A549 treated with GW870086 at 1 μM for 4 hours (cell line): ENCODE measurements at places on chromosomes 1 and 21. TPM values are rescaled to one million over a fixed set of nuclear protein-coding genes. Genes with fewer than 3 reads are reported as not detected.

CEPT1 gene
- total RNA-seq = 12.0 to 13.2 TPM (median 12.9 TPM) in 5 replicates

RSPH1 gene
- 0.40 to 0.94 TPM (median 0.78 TPM) in 5 replicates for total RNA-seq

ST6GALNAC3 gene
- total RNA-seq = 0.37 to 0.97 TPM (median 0.56 TPM) in 5 replicates

RPE65 gene
- not detected in 5 replicates for total RNA-seq

SMIM1 gene
- total RNA-seq = 0.79 to 1.9 TPM (median 1.3 TPM) in 5 replicates

CRYBG2 gene
- total RNA-seq = 1.4 to 2.1 TPM (median 1.6 TPM) in 5 replicates

ACTL8 gene
- total RNA-seq = 1.4 to 2.2 TPM (median 1.6 TPM) in 5 replicates

DMBX1 gene
- total RNA-seq = 0.70 to 1.2 TPM (median 1.1 TPM) in 5 replicates

SLC45A1 gene
- total RNA-seq = 5.2 to 7.2 TPM (median 7.0 TPM) in 5 replicates

TRIM62 gene
- 1.9 to 2.5 TPM (median 2.3 TPM) in 5 replicates for total RNA-seq

COL16A1 gene
- total RNA-seq = 4.9 to 5.9 TPM (median 5.2 TPM) in 5 replicates

ZBTB8A gene
- 3.0 to 4.1 TPM (median 3.4 TPM) in 5 replicates for total RNA-seq

TMEM125 gene
- total RNA-seq = not detected in 5 replicates

GPR37L1 gene
- 0.15 to 0.21 TPM (median 0.16 TPM) in 5 replicates for total RNA-seq

PCNX2 gene
- 8.5 to 10.5 TPM (median 9.1 TPM) in 5 replicates for total RNA-seq

LRRC47 gene
- 30.5 to 34.2 TPM (median 32.5 TPM) in 5 replicates for total RNA-seq

DCST1 gene
- not detected in 5 replicates for total RNA-seq

MPZL1 gene
- total RNA-seq = 102 to 135 TPM (median 123 TPM) in 5 replicates

TPTE gene
- total RNA-seq = not detected in 5 replicates

OR2T33 gene
- total RNA-seq = not detected in 5 replicates

OR2L3 gene
- total RNA-seq = not detected in 5 replicates

LCE2C gene
- total RNA-seq = not detected in 5 replicates

TOMM20 gene
- 114 to 119 TPM (median 115 TPM) in 5 replicates for total RNA-seq

EPHB2 gene
- total RNA-seq = 34.2 to 44.3 TPM (median 39.2 TPM) in 5 replicates

VWA5B1 gene
- not detected in 5 replicates for total RNA-seq

RAB3B gene
- 4.8 to 8.5 TPM (median 6.8 TPM) in 5 replicates for total RNA-seq

RHOC gene
- total RNA-seq = 353 to 392 TPM (median 376 TPM) in 5 replicates

ADORA3 gene
- total RNA-seq = not detected in 5 replicates

DIO1 gene
- total RNA-seq = 0.09 to 0.16 TPM in 2 of 5 replicates, not detected in the others

GGPS1 gene
- 16.4 to 21.9 TPM (median 21.2 TPM) in 5 replicates for total RNA-seq
